ENCODE measurements at places on chromosomes 2 and 18. TPM values are rescaled to one million over a fixed set of nuclear protein-coding genes. Genes with fewer than 3 reads are reported as not detected.
A peak's percentile ranks its signal among the peaks of the same experiment; 100 is the strongest.

GRCh38 chr2:137705296-137705695 lies 259.0 kb upstream of the HNMT start:
- no peaks in the 10 kb centered on the region for H3K4me1 ChIP-seq
- H3K27ac ChIP-seq = no peak overlapping the region
- H3K27me3 ChIP-seq = no peaks in the 10 kb centered on the region

GRCh38 chr2:200922439-200922838 lies 33.3 kb downstream of the NIF3L1 start:
- H3K4me1 ChIP-seq = no peaks in the 10 kb centered on the region
- no peak for DNase-seq
- H3K36me3 ChIP-seq = no peaks in the 10 kb centered on the region
- no peaks in the 10 kb centered on the region for H3K27me3 ChIP-seq

GRCh38 chr2:28435814-28436351 lies 43.2 kb downstream of the FOSL2 start:
- H3K4me1 ChIP-seq = no peaks in the 10 kb centered on the region
- H3K36me3 ChIP-seq = no peaks in the 10 kb centered on the region
- no peak for DNase-seq
- no peaks in the 10 kb centered on the region for H3K27me3 ChIP-seq

DNA sequence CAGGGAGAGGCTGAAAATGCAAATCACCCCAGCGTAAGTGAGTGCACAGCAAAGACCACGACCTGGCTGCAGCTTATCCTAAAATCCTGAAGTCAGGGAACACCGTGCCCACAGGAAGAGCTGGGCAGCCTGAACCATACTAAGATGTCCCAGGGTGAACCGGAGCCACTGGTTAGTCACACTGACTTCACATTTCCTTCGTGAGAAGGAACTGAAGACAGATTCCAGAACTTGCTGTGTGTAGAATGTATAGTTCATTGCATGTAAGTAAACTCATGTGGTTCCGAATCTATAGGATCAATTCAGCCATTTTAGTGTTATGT lies 84.6 kb upstream of the NDUFV2 start:
- peak overlapping the region; percentile 72 for H3K27ac ChIP-seq
- H3K4me3 ChIP-seq = no peak overlapping the region
- DNase-seq = no peak
- H3K36me3 ChIP-seq = no peaks in the 10 kb centered on the region
- H3K27me3 ChIP-seq = no peaks in the 10 kb centered on the region

DNA sequence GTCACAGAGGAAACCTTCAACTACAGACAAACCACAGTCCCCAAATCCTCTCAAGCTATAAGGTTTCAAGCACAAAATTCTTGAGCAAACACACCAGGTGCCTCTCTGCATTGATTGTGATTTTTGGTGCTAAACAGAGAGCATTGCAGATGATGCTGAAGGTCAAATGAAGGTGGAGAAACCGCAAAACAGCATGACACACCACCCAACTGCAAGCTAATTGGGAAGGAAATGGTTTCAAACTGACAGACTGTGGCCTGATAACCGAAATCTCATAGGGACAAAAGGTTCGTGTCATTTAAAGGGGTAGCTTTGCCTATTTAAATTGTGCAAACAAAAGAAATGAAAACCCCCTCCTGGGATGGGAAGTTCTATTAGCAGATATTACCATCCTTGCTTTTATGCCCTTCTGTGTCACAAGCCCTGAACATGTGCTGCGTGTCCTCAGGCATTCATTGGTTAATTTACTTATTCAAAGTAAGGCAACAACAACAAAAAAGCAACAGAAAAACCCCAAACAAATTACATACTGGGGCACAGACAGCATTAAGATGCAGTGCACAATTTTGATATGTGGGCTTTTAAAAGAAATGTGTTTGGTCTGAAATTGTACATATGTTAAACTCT lies 154.9 kb downstream of the AQP4 start:
- H3K36me3 ChIP-seq = no peaks in the 10 kb centered on the region
- H3K27ac ChIP-seq = no peak overlapping the region
- H3K27me3 ChIP-seq = no peaks in the 10 kb centered on the region
- no peaks in the 10 kb centered on the region for H3K4me1 ChIP-seq

GRCh38 chr2:157874997-157875640 lies 1.0 kb downstream of the ACVR1 start:
- H3K4me3 ChIP-seq = peak overlapping the region; percentile 70
- H3K4me1 ChIP-seq = peaks cover 6% of the 10 kb centered on the region
- no peaks in the 10 kb centered on the region for H3K27me3 ChIP-seq
- H3K27ac ChIP-seq = peak overlapping the region; percentile 99
- DNase-seq = peak; percentile 51

GRCh38 chr18:79404567-79404910 lies 8.8 kb downstream of the NFATC1 start:
- H3K36me3 ChIP-seq = no peaks in the 10 kb centered on the region
- no peaks in the 10 kb centered on the region for H3K4me1 ChIP-seq
- peak overlapping the region; percentile 100 for H3K27ac ChIP-seq
- H3K27me3 ChIP-seq = no peaks in the 10 kb centered on the region
- DNase-seq = peak; percentile 27

DNA sequence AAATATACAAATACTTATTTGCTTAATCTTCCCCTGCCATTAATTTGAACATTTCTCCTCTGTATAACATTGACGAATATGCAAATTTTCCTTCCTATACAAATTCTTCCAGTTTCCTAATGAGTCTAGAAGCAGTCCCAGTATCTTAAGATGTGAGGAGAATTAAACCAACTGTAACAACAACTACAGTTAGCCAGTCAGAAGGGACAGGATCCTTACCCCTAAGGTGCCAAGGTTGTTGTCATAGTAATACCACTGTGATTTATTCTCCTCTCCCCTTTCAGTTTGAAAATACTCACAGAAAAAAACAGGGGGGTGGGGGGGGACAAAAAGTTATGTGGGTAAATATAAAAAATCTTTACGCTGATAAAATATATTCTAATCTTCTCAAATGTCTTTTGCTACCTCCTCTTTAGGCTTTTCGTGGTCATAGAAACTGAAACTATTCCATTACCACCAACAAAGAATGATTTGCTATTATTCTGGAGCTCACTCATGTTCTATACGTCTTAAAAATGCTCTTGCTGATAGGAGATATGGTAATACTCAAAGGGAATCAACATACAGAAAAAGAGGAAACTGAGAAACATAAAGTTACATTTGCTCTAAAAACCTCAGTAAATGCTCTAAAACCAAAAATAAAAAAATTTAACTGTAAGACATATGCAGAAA lies 107.6 kb downstream of the MEMO1 start:
- H3K27ac ChIP-seq = no peak overlapping the region
- no peak for DNase-seq

- H3K4me3 ChIP-seq = no peak overlapping the region
- DNase-seq = no peak
- no peaks in the 10 kb centered on the region for H3K36me3 ChIP-seq
Measured at GRCh38 chr2:19352946-19353720, 5.3 kb downstream of the OSR1 start.

The SERPINB12 gene
- total RNA-seq = not detected

The CCDC88A gene
- total RNA-seq = 15.7 TPM

The FAM124B gene
- total RNA-seq = not detected

The ANKRD23 gene
- total RNA-seq = 14.0 TPM

Data from Peyer's patch (tissue), 4 donors.